NCI-H526 (cell line): ENCODE measurements at places on chromosomes 6 and 20.

DNA sequence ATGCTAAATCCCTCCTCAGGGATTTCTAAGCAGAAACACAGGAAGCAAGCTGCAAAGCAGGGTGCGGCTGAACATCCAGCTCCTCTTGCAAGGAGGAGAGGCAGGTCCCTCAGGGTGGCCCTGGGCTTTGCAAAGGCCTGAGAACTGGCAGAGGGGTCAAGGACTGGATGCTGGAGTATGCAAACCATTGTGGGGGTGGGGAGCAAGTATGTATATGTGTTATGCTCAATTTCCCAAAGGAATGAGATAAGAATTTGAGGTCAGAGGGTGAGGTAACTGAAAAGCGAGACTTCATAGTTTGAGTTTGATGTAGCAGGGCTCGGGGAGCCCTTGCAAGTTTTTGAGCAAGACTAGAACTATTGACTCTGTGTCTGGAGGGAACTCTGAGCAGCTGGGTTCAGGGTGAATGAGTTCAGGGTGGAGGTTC lies 11.2 kb downstream of the SLC22A2 start:
- DNase-seq = no peak

GRCh38 chr6:166008441-166009369 lies 158.9 kb downstream of the TBXT start:
- DNase-seq = no peak

GRCh38 chr6:148846778-148847761 lies 100.2 kb downstream of the UST start:
- no peak for DNase-seq

- DNase-seq = no peak
These were observed 82.8 kb downstream of the FAM83B start for GRCh38 chr6:54929245-54929909.

- DNase-seq = peak; percentile 94
These were observed 1.5 kb downstream of the ID4 start for GRCh38 chr6:19838442-19839236.

GRCh38 chr6:34657037-34657306 lies 39.6 kb downstream of the ILRUN start:
- no peak for DNase-seq

- DNase-seq = no peak
These were observed at the start of gene SLPI for GRCh38 chr20:45254383-45255262. Gene SLPI (minus strand): TSS chr20:45254564. CDS start chr20:45254543, 21 bp downstream.

- DNase-seq = peak; percentile 32
These were observed 246.8 kb upstream of the POU3F2 start for GRCh38 chr6:98587555-98587954.

DNA sequence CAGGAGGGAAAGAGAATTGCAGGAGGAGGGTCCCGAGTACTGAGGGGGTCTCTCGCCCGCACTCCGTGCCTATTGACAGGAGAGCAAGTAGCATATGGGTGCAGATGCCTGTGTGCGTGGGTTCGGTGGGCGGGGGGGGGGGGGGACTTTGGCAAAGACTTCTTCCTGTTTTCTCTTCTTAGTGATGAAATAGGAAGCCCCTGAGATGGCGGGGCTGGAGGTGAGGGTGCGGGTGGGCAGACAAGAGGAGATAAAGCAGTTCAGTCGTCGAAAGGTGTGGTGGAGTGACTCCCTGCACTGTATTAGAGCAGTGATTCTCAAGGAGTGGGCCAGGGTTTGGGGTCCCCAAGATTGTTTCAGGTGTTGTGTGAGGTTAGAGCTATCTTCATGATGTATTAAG lies 3.7 kb downstream of the NAA20 start:
- no peak for DNase-seq

DNA sequence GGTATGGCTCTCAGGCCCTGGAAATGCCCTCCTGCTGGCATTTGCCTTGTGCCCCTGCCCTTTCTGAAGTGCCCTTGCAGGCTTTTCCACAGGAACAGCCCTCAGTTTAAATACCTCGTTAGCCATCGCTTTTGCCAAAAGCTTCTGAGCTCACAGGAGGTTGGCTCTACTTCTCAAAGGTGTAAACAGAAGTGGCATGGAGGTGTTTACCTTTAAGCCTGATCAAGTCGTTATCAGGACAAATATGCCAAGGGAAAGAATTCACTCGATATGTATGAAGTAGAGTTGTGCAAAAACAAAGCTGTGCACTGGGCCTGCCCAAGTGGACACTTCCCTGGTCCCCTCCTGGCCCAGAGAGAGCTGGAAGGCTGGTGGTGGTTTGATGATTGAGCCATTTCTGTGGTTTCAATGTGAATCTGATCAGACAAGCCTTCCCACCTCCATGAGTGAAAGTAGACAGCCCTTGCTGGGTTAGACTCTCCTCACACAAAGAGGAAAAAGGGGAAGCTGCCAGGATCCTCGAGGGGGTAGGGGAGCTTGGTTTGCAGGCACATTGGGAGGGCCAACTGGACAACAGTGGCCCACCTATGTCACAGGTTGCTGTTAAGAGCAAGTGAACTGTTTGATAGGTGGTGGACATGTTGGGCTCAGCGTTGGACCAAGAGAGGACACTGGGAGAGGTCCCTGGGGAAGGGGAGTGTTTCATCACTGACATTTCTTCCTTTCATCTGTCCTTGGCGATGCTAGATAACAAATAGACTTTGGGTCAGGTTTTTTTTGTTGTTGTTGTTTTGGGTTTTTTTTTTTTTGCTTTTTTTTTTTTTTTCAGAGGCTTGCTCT lies 98.7 kb downstream of the ZDHHC14 start:
- no peak for DNase-seq

GRCh38 chr20:19688031-19688806 lies 69.8 kb upstream of the RIN2 start:
- peak; percentile 78 for DNase-seq
